ENCODE measurements at places on chromosomes 6 and 20.
A peak's percentile ranks its signal among the peaks of the same experiment; 100 is the strongest.

- no peak for DNase-seq
Observed at GRCh38 chr20:26163890-26164289, 467.2 kb upstream of the ZNF337 start.

GRCh38 chr6:41488433-41489119, 57.6 kb upstream of the FOXP4 start:
- no peak for DNase-seq

DNA sequence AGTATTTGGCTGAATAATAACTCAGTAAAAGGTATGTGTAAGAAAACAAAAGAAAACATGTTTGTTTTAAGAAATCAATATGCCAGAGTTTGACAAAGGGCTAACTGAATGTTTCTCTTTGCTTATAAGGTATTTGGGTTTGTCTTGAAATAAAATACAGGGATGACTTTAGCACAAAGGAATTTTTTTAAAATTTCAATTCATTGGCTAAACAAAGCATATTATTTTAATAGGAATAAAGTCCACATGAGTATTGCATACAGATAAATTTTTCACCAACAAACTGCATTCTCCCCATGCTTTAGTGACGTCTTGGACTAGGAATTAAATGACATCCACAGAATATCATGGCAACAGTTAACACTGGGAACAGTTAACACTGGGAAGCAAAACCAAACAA, 480.0 kb upstream of the JAG1 start:
- DNase-seq = no peak

GRCh38 chr6:161684731-161685475, 411.0 kb upstream of the AGPAT4 start:
- DNase-seq = no peak

DNA sequence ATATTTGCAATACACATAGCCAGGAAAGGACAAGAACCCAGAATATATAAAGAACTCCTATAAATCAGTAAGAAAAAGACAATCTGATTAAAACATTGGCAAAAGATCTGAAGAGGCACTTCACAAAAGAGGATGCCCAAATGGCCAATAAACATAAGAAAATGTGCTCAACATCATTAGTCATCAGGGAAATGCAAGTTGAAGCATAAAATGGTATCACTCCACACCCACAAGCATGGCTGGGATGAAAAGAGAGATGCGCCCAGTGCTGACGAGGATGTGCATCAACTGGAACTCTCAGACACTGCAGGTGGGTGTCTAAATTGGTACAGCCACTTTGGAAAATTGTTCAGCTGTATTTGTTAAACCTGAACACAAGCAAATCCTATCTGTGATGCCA, 42.4 kb upstream of the MLN start:
- no peak for DNase-seq

DNA sequence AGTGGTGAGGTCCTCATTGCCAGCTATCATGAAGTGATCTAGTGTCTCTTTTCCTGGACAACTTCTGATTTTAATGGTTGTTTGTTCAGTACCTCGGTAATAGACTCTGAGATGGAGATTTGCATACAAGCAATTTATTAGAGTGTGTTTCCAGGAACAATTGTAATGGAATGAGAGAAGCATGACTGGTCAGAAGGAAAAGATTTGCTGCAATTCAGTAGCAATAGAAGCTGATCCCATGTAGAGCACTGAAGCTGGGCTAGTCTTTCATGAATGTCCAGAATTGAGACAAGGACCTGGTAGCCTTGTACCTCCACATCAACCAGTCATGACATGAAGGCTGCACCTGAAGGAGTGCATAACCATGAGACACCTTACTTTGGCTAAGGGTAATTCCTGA, 526.5 kb downstream of the NKAIN2 start:
- no peak for DNase-seq

GRCh38 chr20:54067606-54068174, 2.7 kb downstream of the BCAS1 start:
- DNase-seq = no peak

DNA sequence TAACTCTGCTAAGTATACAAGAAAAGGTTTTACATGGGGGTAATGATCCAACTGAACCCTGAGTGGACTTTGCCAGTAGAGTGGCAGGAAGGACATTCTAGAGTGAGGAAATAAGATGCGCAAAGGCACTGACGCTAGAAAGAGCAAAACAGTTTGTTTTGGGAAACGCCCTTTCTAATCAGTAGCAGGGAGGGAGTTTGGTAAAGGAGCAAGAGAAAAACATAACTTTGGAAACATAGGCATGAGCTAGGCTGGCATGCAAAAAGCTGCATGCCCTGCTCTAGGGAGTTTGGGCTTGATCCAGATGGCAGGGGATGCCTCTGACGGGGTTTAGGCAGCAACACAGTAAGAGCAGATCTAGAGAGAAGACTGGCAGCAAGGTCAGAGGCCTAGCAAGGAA, 135.2 kb downstream of the DST start:
- DNase-seq = no peak

- no peak for DNase-seq
Observed at GRCh38 chr20:22180244-22180643, 404.1 kb downstream of the FOXA2 start.

GRCh38 chr6:109323241-109323640, 59.0 kb downstream of the CD164 start:
- DNase-seq = no peak

DNA sequence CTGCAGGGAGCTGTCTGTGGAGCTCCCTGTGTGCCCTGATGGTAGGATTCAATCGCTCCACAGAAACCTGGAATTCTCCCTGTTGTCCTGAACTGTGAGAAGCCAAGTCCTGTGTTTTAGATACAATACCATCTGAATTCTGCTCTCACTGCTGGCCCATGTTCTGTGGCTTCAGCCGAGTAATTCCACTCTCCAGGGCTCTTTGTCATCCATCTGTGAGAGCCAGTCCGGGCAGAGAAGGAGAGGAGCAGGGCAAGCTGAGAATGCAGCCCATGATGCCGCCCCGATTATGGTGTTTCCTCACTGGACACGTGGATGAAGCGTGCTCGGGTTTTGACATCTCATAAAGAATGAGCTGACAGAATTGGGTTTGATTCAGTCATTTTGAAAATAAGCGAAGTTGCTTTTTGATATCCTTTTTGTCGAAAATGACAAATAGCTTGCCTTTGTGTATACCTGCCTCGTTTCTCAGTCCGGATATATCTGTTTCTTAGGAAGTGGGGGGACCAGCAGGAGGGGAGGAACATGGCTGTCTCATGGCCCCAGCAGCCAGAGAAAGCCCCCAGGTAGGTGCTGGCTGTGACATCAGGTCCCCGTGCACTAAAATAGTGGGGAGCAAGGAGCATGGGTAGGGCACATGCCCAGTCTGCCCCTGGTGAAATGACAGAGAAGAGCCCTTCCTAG, 8.2 kb upstream of the CD93 start:
- no peak for DNase-seq

DNA sequence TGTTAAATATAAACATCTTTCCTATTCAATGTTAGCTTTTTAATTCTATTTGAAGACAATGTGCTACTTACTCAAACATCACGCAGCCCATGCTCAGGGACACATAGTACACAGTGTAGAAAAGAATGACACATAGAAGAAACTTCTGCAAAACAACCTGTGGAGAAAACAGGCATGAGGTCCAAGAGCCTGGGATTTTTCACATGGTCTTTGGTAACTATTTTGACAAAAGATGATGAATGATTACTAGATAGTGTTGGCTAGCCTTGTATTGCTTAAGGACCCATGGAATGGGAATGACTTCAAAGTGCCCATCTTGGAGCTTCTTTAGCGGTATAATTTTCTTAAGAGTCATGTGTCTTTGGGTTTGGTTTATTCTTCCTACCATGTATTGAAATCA, 15.4 kb downstream of the TMEM244 start:
- no peak for DNase-seq

DNA sequence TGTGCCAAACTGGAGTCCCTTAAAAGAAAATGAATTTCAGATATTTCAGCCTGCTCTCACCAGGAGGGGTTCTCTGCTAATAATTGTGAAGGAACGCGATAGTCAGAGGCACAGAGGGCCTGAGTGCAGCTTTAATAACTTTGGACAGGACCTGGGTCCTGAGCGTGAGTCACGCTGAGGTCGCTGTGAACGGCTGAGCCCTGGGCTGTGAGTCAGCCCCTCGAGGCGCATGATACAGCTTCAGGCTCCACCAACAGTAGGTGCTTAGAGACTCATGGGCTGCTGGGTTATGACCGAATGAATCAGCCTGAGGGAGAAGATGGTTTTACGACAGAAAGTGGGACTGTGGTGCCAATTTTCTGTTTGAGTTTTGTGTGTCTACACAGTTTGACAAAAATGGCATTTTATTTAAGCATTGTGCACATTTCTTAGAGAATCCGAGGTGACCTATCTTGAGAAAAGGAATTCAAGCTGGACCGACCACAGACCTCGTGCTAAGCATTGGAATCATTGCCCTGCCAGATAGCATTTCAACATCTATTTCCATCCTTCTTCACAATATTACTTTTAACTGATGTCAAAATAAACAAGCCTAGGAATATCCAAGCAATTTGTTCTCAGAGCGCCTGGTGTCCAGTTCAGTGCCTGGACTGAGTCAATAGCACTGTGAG, 183.0 kb downstream of the THBS2 start:
- no peak for DNase-seq

- DNase-seq = no peak
Observed at GRCh38 chr6:114998492-114998891, 655.7 kb upstream of the HS3ST5 start.

DNA sequence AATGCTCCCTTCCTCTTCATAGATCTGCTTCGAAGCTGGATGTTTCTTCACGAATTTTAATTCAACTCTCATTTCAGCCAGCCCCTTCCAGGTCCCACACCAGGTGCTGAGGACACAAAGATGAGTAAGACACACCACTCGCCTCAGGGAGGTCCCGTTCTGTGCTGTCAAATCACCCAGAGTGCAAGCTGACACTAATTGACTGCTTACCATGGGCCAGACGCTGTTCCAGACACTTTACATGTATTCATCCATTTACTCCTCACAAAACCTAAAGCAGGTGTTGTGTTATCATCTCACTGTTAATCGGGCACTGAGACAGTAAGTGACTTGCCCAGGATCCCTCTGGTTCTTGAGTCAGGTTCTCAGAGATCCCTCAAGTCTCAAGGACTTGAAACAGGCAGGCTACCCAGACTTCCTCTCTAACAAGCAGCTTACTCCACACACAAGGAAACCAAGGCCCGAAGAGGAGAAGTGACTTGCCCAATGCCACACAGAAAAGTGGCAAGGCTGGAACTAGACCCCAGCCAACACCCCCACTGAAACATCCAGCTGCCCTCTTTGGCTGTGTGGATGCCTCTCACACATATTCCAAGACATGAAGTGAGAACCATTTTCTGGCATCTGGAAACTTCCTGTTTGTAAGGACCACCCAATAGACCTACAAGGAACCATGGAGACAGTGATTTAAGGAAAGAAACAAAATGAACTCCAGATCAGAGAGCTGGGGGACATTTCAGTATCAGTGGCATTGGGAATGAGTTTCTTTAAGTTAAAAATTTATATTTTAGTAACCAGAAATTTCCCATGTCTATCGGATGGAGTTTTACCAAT, 174.5 kb downstream of the CDC5L start:
- DNase-seq = no peak

- DNase-seq = no peak
Observed at GRCh38 chr6:32844839-32845383, 1.1 kb upstream of the PSMB8 start.

DNA sequence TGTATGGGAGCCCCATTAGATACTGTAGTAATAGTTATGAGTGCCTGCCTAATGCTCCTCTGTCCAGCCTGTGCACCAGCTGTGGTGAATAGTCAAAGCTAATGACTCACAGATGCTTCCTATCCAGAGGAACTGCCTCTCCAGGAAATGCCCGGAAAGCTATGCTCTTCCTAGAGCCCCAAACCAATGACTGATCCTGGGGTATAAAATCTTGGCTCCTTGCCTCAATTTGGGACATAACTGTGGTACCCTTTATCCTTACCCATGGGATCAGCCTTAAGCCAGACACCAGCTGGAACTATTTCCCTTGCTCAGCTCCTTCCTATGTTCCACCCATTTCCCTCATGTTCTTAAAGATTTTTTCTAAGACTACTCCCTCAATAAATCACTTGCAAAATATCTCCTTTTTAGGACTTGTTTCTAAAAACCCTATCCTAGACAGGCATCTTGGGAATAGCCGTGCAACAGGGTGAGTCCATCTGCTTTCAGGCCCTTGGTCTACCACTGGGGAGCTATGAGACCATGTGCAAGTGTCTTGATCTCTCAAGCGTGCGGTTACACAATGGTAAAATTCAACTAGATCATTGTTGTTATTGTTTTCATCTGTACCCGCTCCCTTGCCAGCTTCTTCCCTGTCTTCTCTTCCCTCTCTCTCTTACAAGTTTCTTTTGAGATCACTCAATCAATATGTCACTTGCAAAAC, 283.7 kb downstream of the BTBD3 start:
- no peak for DNase-seq

- no peak for DNase-seq
Observed at GRCh38 chr20:36254076-36254475, 17.8 kb downstream of the AAR2 start.

DNA sequence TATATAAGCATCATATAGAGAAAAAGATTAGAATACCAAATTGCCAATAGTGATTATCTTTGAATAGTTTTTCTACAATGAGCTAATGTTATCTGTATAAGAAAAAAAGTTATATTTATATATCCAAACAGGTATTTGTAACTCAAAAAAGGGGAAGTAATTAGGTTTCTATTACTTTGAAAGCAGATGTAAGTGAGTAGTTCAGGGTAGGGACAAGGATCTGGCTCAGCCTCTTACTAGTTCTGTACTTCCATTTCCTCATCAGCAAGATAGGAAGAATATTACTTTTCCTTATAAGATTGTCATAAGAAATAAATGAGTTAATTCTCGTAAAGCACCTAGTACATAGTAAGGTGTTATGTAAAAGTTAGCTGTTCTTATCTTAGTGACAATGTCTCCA, 32.2 kb downstream of the AHI1 start:
- DNase-seq = no peak

- DNase-seq = peak; percentile 80
Observed at GRCh38 chr20:5222919-5223634, 93.7 kb downstream of the PROKR2 start.

GRCh38 chr6:100706491-100706890, 174.6 kb downstream of the ASCC3 start:
- DNase-seq = no peak

- DNase-seq = no peak
Observed at GRCh38 chr20:37822141-37822601, 80.8 kb upstream of the VSTM2L start.

- no peak for DNase-seq
Observed at GRCh38 chr6:107068691-107069630, 41.0 kb downstream of the MTRES1 start.

Data from midbrain (tissue), 1 donor.